Stimulated activated CD4-positive, alpha-beta T cell treated with anti-CD3 and anti-CD28 coated beads, Interleukin-12 subunit alpha, Interleukin-12 subunit beta, amount 100 ng/mL, for 4 hours (primary cell): ENCODE measurements at places on chromosomes 16 and 17.

DNA sequence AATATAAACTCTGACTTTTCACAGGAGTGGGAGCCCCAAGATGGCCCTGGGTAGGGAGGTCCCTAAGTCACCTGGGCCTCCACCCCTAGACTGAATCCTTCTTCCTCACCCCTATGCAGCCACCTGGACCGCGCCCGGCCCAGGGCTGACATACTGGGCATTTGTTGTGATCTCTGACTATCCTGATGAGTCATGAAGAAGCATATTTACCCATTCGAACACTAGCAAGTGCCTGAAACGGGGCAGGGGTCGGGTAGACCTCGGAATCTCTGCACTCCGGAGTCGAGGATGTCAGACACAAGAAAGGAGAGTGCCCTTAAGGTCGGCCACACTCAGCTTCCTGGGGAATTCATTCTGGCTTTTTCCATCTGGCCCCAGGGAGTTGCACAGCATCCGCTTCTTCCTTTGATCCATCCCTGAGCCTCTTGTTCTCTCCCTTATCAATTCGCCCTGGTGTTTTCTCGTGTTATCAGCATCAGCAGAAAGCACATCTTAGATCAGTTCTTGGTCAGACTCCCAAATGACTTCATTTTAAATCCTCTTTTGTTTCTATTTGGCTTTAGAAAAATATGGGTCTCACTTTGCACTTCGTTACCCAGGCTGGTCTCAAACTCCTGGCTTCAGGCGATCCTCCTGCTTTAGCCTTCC lies 10.4 kb downstream of the METTL22 start:
- no peak for DNase-seq

DNA sequence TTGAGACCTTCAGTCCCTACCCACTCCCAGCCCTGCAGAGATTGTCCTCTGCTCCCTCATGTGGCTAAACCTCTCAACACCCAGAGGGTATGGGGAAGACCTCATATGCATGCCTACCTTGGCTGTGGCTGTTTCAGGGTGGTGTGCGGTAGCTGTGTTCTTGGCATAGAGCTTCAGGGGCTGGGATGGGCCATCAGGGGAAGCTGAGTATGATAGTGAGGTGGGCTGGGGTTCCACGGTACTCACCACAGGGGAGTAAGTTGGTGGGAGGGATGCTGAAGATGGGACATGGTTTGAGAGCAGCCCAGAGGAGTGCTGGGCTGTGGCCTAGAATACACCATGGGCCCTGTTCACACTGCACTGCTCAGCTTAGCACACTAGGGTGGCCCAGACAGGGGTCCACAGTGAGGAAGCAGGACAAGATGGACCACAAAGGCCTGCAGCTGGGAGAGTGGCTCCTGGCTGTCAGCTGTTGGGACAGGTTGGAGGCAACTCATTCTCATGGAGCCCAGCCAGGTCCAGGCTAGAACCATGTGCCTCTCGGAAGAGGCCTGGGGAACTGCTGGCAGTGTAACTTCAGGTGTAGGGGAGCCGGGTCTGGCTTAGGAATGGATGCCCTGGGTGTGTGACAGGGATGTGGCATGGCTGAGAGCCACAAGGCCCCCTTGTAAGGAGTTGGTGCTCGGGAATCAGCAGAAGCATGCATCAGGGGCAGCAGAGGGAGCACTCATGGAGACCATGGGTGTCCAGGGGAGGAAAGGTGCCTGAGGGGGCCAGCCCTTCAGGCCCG lies 3.1 kb downstream of the MFAP4 start:
- no peak for DNase-seq

DNA sequence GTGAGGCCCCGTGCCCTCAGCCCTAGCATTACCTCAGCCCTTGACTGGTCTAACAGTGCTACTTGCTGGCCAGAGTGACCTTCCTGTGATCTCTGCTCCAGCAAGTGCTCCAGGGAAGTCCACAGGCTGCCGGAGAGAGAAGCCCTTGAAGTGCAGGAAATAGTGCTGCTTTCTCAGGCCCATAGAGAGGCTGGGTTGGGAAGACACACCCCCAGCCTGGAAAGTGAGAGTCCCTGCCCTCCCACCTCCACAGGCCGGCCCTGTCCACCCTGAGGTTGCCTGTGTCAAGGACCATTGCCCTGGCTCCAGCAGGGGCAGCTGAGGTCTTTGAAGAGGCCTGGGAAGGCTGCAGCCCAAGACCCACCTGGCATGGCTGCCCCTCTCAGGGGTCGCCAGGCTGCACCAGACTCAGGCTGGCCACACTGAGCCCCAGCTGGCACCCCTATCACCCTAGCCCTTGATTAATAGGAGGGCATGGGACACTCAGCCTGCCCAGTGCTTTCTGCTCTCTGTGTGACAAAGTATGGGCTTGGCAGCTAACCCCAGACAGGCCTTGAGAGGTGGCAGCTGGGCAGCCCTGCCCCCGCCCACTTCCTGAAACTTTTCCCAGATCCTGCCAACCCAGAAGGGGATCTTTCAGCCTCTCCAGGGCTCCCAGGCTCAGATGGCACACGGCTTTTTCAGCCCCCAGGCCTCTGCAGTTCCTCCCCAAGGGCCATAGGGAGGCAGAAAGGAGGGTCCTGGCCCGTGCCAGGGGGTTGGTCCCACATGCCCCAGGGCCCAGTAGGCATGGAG lies 21.7 kb downstream of the ATP6V0D1 start:
- DNase-seq, result no peak

DNA sequence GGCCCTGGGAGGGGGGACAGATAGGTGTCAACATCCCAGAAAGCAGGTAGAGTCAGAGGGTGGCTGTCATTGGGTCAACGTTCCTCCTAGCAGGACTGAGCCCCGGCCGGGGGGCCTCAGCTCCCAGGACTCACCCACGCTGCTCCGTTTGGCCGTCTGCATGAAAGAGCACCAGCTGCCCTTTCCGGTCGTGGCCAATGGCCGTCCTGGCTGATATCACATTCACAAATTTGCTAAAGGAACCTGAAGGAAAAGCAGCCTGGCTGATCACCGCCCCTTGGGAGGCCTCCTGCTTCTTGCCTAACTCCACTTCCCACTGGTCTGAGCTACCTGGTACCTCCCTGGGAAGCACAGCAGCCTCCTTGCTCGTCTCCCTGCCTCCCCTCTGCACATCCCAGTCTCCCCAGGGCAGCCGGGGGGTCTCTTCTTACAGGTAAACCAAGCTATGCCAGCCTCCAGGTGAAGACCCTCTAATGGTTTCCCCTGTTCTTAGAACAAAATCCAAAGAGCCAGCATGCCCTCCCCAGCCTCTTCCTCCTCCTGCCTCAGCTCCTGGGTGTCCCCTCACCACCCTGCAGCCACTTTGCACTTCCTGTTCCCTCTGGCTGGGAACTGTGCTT lies 3.4 kb downstream of the NAGPA start:
- no peak for DNase-seq

DNA sequence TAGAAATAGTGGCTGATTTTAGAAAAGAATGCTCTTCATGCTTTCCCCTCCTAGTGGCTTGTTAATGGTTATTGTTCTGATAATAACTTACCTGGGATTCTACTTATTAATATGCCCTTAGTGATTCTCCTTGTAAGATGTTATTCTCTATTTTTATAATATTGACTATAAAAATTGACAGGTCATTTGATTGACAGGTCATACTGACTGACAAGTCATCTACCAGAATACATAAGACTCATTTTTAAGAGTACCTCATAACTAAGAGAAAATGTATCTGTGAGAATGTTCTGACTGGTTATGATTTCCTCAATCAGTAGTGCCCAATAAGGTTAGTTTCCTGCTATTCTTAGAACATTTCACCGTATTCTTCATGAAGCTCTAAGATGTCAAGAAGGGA lies 8.6 kb upstream of the COX10 start:
- DNase-seq, result no peak

- no peak for DNase-seq
Measured at GRCh38 chr16:74788108-74788507, 13.5 kb upstream of the FA2H start.

DNA sequence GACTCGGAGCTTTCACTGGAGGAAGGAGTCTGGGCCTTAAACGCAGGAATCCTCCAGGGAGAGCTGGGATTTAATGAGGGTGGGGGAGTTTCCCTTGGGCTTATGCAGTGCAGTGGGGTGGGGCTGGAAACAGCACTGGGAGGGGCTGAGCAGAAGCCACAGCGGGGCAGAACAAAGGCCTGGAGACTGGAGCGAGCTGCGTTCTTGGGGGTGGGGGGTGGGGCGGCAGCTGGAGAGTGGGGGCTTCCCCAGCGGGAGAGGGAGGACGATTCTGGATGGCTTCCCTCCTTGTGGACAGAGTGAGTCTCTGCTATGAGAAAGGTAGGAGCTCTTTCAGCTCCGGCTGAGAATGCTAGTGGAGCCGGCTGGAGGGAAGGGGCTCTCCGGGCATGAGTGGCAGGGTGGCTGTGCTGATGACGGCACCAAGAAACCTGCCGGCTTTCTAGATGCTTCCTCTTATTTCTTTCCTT lies 406.0 kb downstream of the SEC14L1 start:
- no peak for DNase-seq

DNA sequence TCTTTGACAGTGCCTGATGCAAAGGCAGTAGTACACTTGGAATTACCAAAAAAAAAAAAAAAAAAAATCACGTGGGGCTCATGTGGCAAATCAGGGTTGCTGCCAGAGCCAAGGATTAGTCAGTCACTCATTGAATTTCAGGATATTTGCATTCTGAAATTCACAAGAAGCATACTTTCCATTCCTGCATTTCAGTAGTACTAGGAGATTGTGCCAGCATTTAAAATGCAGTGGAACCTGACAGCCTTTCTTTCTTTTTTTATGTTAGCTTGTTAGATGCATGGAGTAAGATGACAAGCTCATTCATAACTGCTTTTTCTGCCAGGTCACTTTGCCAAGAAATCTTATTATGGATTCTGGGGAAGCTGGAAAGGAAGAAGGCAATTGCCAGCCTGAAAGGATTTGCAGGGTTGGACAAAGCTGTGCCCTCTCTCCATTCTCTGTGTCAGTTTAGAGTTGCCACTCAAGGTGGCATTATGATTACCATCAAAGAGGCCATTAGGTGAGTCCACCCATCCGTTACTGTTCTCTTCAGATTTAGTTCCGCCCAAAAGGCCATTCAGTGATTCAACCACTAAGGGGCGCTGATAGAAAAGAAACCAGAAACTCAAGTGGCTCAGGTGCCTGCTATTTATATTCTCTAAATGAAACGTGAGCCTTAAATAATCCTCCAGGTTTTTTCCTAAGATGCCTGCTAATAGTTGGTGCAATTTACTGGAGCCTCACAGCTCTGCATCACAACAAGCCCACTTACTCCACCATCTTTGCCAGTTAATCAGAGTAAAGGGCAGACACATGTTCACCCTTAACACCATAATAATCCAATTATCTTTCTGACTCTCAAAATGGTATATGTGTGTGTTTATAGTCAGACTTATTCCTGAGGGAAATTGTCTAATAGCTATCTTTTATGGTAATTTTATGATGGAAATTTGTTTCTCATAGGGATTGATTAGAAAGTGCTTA lies 59.0 kb downstream of the TANGO6 start:
- no peak for DNase-seq

- no peak for DNase-seq
Measured at GRCh38 chr16:2592786-2593185, 55.0 kb downstream of the PDPK1 start.

DNA sequence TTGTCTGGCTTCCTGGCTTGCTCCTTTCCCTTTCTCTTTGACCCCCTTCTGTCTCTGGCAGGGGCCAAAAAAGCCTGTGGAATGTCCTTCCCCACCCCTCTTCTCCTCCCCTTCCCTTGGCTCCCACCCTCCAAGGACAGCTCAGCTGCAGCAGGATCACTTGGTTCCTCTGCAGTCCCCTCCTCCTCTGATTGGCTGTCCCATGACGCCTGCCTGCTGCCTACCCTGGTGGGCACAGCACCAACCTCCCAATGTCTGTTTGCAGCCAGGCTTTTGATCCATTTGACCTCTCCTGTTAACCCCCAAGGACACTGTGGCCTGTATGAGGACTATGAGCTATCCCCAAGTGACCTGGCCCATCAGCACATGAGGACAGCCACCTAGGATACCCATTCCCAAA lies 14.8 kb upstream of the MTMR4 start:
- no peak for DNase-seq

DNA sequence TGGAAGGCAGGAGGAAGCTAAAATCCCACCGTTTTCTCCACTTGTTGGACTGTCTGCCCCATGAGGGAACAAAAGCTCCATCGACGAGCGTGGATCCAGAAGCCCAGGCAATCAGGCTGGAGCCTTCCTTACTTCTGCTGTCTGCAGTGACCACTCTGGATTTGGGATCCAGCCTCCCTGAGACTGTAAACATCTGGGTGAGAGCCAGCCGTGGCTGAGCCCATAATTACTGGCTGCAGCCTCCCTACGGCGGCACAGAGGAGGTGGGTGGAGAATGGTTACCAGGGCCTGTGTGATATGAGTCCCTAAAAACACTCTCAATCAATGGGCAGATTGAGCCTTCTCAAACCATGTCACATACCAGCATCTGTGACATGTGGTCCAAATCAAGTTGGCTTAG lies 158.2 kb downstream of the FOXL1 start:
- DNase-seq, result no peak

DNA sequence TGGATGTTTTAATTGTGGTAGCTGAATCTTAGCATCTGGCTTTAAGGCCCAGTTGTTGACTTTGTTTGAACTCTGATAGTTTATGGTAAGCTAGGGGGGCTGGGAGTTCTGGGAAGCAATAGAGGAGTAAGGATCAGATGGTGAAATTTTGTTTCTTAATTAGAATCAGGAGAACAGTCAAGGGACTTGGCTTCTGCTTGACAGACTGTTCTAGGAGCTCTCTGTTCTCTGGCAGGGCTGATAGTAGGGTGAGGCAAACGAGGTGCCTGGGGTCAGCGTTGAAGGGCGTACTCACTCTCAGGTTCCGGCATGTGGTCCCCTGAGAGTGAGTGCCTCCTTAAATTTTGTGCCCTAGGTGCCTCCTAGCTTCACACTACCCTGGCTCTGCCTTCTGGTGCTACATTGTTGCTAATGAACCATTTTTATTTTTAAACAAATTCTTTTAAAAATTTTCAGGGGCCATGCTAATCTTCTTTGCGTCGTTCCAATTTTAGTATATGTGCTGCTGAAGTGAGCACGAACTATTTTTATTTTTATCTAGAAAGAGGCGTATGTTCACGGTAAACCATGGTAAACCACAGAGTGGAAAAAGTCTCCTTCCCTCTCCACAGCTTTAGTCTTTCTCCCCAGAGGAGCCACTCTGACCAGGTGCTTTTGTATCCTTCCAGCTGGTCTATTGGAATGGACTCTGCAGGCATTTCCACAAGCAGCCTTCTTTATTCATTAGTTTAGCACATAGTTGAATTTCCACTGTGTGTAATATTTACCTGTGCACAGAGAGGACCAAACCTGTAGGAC lies 19.7 kb downstream of the SLC7A6 start:
- DNase-seq, result no peak

DNA sequence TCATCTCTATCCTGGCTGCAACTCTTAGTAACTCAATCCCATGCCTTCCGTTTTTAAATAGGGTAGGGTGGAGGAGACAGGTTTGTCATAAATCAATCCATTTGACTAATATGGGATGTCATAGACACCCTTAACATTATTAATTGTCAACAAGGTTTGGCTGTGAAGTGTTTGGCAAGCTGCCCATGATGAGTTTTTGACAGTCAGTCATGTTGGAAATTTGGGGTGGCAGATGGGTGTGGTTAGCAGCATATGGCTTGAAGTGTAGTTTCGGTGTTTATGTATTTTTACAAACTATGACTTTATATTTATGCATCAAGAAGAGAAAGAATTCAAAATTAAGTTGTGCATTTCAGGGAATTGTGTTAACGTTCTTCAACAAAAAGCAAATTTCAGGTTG lies 221.8 kb upstream of the CDH5 start:
- no peak for DNase-seq

- no peak for DNase-seq
Measured at GRCh38 chr17:74775409-74776043, 619 bp downstream of the NAT9 start.
